ENCODE measurements at places on chromosomes 6 and 20.

DNA sequence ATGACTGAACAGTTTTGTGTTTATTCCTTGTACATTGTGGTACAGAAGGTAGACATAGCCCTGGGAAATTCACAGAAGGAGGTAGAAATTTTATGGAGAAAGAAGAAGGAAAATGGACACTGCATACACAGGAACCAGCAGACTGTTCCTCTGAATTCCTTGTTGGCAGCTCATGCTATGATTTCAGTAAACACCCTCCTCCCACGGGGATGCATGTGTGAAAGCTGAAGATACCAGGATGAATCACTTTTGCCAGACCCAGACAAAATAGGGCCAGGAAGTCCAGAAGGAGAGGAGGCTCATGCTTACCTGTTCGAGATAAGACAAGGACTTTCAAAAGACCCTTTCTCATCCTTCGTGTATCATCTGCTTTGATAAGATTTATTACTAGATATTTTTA is 110.3 kb upstream of the GGTLC1 start:
- no peak for DNase-seq

DNA sequence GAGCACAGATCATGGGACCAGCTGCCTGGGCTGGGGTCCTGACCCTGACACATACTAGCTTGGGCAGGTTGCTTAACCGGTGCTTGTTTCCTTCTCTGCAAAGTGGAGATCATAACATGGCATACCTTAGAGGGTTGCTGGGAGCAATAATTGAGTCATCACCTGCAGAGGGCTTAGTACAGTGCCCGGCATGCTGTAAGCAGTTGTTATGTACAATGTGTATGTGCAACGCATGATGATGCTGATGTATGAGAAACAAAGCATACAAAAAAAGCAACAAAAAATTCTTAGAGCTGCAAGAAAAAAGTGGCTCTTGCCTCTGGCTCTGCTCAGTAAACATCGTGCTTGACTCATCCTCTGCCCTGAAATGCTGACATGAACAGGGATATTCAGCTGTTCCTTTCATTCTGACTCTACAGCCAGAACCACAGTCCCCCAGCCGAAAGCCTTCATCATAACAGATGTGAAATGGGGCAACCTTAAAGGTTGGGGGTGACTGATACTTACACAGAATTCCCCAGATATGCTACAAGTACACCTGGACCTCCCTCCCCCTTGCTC is 91.7 kb downstream of the CLIC5 start:
- no peak for DNase-seq

GRCh38 chr6:42302411-42302810 is 84.8 kb upstream of the MRPS10 start:
- no peak for DNase-seq

DNA sequence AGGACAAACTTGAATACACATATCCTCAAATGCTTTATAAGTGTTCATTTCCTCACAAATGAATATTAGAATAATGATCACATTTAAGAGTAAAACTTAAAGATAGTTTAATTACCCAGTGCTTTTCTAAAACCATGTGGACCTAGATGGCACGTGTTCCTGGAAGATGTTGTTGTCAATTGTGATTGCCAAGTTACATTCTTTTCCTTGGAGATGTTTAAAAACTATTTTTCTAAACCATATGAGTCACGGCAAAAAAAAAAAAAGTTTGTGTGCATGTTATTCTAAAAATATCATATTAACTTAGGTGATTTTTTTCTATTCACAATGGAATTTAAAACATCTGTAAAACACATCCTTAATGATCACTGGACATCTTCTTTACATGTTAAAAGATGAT is 51.1 kb downstream of the RCAN2 start:
- DNase-seq, result no peak

GRCh38 chr6:159421586-159421985 is 252.4 kb downstream of the FNDC1 start:
- DNase-seq, result no peak

GRCh38 chr6:104326173-104327001 is 533.3 kb downstream of the HACE1 start:
- DNase-seq, result no peak

- no peak for DNase-seq
Measured at GRCh38 chr6:109036574-109037294, 57.9 kb downstream of the SESN1 start.

GRCh38 chr6:136677822-136678221 is 114.5 kb downstream of the MAP3K5 start:
- DNase-seq, result no peak

GRCh38 chr6:92887871-92888270 is 531.5 kb downstream of the EPHA7 start:
- DNase-seq, result no peak

DNA sequence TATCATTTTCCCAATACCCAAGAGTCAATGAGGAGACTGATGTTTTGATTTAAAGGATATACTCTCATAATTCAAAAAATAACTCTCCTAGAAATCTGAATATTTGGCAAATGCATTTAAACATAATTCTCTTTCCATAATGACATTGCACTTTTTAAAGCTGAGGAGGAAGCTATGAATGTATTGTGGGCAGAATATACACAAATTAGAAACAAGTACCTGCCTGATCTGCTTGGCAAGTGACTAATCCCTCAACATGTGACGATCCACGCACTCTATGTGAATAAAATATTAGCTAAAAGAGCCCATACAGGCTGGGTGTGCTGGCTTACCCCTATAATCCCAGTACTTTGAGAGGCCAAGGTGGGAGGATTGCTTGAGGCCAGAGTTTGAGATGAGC is 88.3 kb upstream of the CCDC28A start:
- no peak for DNase-seq

DNA sequence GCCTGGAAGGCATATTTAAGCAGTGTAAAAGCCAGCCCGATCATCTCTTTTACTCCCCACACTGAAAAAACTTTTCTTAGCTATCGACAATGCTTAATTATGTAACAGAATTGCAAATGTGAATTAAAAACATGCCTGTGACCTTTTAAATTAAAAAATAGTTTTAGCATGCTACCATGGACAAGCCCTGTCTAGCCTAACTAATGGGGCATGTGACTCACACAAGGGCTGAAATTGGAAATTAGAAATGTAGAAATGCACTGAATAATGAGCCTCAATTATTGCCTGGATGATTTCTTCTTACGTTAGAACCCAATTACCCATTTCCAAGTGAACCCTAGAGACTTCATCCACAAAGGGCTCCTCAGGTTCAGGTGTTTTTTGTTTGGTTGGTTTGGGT is 82.7 kb downstream of the SIM1 start:
- DNase-seq, result no peak

DNA sequence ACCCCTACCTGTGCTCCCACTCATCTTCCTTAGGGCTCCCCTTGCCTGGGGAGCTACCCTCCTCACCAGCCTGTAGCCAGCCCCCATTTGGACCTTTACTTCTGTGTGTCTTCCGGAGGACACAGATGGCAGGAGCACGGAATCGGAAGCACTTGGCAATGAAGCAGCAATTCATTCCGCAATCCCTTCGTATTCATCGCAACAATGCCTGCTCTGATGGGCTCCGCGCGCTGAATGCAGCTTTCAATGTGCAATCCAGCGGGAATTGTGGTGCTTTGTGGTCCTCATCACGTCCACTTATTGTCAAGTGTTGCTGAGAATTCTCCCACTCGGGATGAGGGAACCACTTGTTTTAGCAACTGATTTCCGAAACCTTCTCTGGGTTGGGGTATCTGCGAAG is 336.0 kb downstream of the DHX35 start:
- DNase-seq, result no peak

DNA sequence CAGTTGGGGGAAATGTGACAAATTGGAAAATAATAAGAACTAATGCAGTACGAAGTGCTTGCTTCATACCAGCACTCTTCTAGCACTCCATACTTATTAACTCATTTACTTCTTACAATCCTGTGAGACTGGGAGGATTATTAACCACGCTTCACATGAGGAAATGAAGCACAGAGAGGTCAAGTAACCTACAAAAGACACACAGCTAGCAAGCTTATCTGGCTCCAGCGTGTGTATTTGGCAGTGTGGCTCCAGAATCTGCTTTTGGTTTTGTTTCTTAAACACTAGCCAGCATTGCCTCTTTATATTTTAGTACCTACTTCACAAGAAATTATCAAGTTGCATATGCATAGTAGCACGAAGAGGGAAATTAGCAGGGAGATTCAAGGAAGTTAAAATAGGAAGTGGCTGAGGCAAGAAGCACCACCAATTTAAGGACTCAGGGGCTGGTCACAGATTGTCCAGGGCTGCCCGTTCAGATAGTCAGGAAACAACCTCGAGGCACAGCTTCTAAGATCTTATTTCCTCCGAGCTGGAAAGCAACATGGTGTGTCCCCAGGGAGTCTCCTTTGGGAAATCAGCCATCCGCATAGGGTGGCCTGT is 302.7 kb upstream of the PRDM1 start:
- no peak for DNase-seq

- no peak for DNase-seq
Measured at GRCh38 chr6:100370265-100370664, 94.5 kb downstream of the SIM1 start.

- no peak for DNase-seq
Measured at GRCh38 chr6:36823421-36824096, 15.7 kb downstream of the CPNE5 start.

- DNase-seq, result no peak
Measured at GRCh38 chr6:158654498-158654897, 4.6 kb downstream of the SYTL3 start.

DNA sequence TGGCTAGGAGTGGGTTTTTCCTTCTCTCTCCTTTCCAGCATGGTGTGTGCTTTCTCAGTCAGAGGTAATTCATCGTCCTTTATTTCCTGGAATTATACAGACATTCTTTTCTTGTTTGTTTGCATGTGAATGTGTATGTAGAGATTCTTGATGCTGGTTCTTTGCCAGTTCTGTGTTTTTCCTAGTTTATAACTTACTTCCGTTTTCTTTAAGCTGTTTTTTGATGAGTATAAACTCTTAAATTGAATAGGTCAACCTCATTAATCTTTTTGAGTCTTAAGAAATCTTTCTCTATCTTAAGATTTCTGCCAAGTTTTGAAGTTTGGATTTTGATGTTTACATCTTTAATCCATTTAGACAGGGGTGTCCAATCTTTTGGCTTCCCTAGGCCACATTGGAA is 38.7 kb downstream of the IGF2R start:
- DNase-seq, result no peak

DNA sequence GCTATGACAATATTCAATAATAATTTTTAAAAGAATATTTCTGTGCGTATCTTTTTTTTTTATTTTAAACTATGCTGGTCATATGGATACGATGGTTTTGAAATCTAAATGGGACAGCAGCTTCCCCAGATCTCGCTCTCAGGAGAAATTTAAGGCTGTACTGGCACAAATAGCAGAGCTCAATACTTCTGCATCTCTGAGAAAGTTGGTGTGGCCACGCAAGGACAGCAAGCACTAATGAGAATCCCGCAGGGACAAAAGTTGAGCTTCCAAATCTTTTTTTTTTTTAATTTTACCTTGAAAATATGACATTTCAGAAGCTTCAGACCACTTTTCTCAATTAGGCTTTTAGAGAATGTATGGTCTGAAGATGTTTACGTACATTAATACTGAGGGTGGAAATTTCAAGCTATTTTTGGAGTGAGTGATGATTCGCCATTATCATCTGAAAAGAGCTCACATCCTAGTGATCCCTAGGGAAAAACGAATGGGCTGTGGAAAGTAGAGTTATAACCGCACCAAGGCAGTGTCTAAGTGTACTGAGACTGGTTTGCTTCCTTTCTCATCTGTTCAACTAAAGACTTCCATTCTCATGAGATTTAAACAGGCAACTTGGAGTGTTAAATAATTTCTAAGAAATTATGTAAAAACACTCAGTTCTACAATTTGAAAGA is 840.0 kb downstream of the C6orf118 start:
- no peak for DNase-seq

DNA sequence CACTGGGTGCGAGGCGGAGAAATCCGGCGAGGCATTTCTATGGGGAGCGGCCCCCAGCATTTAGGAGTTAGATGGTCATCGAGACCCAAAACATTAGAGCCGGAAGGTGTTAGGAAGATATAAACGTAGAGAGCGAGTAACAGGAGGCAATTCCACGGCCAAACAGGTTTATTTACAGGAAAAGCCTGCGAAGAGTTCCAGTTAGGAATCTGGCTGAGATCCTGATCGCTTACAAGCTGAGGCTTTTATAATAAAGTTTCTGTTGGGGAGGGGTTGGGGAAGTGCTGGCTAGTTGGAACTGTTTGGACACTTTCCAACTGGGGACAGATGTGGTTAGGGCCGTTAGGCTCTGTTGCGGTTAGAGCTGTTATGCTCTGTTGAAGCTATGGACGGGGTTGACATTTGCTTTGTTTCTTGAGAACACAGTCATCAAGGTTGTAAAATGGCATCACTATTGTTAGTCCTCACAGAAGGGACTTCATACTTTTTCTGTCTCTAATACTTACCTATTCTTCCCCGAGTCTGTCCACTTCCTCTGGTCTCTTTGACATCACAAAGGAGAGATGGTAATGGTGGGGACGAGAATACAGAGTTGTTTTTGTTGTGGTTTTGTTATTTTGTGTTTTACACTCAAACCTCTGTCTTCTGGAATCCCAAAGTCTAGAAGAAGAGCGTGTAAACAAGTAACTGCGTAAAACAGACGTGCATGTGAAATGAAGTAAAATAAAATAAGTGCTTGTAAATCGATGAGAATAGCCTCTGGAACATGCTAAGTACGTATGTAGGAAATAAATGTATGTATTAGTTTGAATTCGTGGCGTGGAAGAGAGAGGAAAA is 554 bp upstream of the ZSCAN31 start:
- peak; percentile 14 for DNase-seq
